ENCODE measurements at places on chromosomes 5 and 9.

DNA sequence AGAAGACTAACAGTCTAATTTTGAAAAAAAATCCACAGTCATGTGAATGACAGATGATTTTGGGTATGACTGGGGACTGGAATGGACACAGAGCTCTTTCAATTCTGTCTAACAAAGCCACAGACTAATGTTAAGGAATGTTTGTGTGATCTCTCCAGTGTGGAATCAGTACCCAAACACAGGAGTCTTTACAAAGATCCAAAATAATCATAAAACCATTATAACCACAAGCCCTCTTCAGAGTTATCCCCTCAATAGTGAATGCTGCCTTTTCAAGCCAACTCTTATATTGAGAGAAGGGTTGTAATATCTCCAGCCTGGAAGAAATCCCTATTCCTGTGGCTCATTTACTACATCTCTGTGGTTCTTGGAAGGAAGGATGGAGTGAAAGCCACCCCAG, 552.0 kb upstream of the CLINT1 start:
- no peaks in the 10 kb centered on the region for H3K27me3 ChIP-seq
- no peak overlapping the region for H3K4me3 ChIP-seq
- no peak for DNase-seq
- H3K27ac ChIP-seq, result no peak overlapping the region
- peaks cover 2% of the 10 kb centered on the region for H3K36me3 ChIP-seq

- H3K36me3 ChIP-seq, result peaks cover 4% of the 10 kb centered on the region
- H3K27me3 ChIP-seq, result no peaks in the 10 kb centered on the region
- no peak for DNase-seq
- no peak overlapping the region for H3K27ac ChIP-seq
Measured at GRCh38 chr5:108093186-108093585, 288.7 kb downstream of the FBXL17 start.

DNA sequence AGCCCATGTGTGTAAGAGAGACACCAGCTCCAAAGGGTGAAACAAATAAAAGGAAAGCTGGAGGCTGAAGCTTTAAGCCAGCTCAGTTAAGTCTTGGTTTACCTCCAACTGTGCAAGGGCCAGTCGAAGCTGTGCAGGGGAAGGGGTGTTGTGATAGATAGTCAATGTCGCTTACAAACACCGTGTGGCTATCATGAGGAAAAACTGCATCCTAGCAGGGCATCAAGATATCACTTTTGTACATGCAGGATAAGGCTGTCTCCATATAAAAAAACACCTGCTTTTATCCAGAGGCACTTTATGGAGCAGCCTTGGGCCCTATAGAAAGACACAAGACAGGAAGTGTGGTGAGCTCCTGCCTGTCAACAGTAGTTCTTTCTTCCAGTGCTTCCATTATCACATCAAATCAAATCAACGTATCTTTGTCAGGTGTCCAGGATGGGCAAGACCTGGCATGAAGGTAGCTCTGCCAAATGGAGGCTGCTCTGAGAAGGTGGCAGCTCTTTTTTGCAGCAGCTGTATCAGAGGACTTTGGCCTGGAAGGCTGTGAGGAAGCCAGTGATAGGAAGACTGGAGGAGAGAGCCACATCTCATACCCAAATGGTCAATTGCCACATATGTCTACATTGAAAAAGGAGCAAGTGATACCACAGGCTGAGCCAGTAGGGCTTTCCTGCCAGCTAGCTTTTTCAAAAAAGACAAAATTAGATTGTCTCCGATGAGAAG, 29.3 kb upstream of the SELENOP start:
- H3K27me3 ChIP-seq, result peaks cover 3% of the 10 kb centered on the region
- no peak overlapping the region for H3K27ac ChIP-seq
- no peak overlapping the region for H3K4me3 ChIP-seq
- DNase-seq, result no peak
- H3K4me1 ChIP-seq, result no peaks in the 10 kb centered on the region
- H3K36me3 ChIP-seq, result no peaks in the 10 kb centered on the region

DNA sequence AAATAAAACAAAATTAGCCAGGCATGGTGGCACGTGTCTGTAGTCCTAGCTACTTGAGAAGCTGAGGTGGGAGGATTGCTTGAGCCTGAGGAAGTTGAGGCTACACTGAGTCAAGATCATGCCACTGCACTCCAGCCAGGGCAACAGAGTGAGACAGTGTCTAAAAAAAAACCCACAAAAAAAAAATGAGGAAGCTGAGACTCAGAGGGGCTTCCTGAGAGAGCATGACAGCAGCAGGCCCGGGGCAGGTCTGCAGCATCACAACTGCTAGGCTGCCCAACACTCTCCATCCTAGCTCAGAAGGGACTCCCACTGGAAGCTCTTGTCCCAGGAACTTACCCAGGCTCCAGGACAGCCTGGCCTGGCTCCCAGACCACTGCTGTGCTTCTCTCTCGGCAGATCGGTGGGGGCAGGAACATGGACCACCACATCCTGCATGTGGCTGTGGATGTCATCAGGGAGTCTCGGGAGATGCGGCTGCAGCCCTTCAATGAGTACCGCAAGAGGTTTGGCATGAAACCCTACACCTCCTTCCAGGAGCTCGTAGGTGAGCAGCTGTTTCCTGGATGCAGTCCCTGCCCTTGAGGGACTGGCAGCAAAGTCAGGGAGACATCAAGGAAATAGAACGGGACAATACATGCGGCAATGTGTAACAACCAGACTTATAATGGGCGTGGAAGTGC, 19.1 kb downstream of the PTGS1 start:
- no peak for DNase-seq
- no peaks in the 10 kb centered on the region for H3K36me3 ChIP-seq
- H3K4me3 ChIP-seq, result no peak overlapping the region
- H3K27ac ChIP-seq, result peak overlapping the region; percentile 9

GRCh38 chr5:91867799-91868198, 484.7 kb upstream of the ARRDC3 start:
- H3K27me3 ChIP-seq, result no peaks in the 10 kb centered on the region
- no peak overlapping the region for H3K27ac ChIP-seq
- H3K36me3 ChIP-seq, result no peaks in the 10 kb centered on the region
- no peak overlapping the region for H3K4me3 ChIP-seq
- no peak for DNase-seq

GRCh38 chr9:32426278-32426939, 42.0 kb downstream of the ACO1 start:
- no peak overlapping the region for H3K27ac ChIP-seq
- no peak for DNase-seq
- no peaks in the 10 kb centered on the region for H3K4me1 ChIP-seq
- H3K27me3 ChIP-seq, result no peaks in the 10 kb centered on the region
- H3K36me3 ChIP-seq, result peaks cover 5% of the 10 kb centered on the region

GRCh38 chr5:10505517-10506095, 58.3 kb upstream of the ANKRD33B start:
- no peak overlapping the region for H3K4me3 ChIP-seq
- H3K27me3 ChIP-seq, result peaks cover 6% of the 10 kb centered on the region
- no peak overlapping the region for H3K27ac ChIP-seq
- DNase-seq, result no peak
- peaks cover 3% of the 10 kb centered on the region for H3K4me1 ChIP-seq

DNA sequence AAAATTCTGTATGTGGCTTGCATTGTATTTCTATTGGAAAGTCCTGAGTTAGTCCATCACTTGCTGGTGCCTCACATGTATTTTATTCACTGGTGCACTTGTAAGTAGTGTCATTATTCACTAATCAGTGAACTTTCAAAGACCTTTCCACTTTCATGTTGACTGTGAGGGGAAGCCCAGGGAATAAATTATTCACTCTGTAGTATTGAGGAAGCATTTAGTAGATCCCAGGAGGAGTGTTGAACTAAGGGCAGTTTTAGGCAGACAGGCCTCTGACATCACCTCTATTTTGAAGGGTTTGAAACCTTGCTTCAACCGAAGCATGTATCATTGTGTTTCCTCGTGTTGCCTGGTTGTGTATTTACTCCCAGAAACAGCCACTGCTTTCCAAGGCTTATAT, 705.4 kb upstream of the RIOK2 start:
- no peak for DNase-seq
- no peak overlapping the region for H3K4me3 ChIP-seq
- no peaks in the 10 kb centered on the region for H3K36me3 ChIP-seq
- no peaks in the 10 kb centered on the region for H3K27me3 ChIP-seq
- H3K4me1 ChIP-seq, result no peaks in the 10 kb centered on the region
- no peak overlapping the region for H3K27ac ChIP-seq

GRCh38 chr5:56317923-56318561, 84.9 kb upstream of the ANKRD55 start:
- H3K27ac ChIP-seq, result no peak overlapping the region
- no peaks in the 10 kb centered on the region for H3K27me3 ChIP-seq
- no peaks in the 10 kb centered on the region for H3K36me3 ChIP-seq
- H3K4me1 ChIP-seq, result peaks cover 66% of the 10 kb centered on the region

DNA sequence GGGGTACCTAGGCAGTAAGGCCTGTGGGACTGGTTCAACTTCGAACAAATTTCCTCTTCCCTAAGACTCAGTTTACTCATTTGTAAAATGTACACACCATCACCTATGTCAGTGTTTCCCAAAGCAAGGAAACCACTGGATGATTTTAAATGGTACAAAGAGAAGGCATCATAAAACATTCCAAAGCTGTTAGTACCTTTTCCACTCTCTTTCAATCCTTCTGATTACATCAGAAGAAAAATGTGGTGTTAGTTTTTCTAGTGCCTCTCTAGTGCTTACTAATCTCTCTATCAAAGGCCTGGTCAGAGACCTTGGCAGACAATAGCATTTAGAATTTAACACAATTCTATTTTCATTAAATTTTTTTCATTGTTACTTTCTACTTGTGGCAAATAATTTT, 18.1 kb downstream of the NR6A1 start:
- H3K36me3 ChIP-seq, result no peaks in the 10 kb centered on the region
- H3K4me3 ChIP-seq, result no peak overlapping the region
- H3K4me1 ChIP-seq, result peaks cover 12% of the 10 kb centered on the region
- no peak overlapping the region for H3K27ac ChIP-seq
- H3K27me3 ChIP-seq, result peaks cover 51% of the 10 kb centered on the region

Measured in activated naive CD8-positive, alpha-beta T cell treated with anti-CD3 and anti-CD28 coated beads, Interleukin-2, amount 50 U/mL, for 24 hours (primary cell).